Stimulated activated naive CD4-positive, alpha-beta T cell (primary cell): ENCODE measurements at places on chromosomes 1 and 21.

DNA sequence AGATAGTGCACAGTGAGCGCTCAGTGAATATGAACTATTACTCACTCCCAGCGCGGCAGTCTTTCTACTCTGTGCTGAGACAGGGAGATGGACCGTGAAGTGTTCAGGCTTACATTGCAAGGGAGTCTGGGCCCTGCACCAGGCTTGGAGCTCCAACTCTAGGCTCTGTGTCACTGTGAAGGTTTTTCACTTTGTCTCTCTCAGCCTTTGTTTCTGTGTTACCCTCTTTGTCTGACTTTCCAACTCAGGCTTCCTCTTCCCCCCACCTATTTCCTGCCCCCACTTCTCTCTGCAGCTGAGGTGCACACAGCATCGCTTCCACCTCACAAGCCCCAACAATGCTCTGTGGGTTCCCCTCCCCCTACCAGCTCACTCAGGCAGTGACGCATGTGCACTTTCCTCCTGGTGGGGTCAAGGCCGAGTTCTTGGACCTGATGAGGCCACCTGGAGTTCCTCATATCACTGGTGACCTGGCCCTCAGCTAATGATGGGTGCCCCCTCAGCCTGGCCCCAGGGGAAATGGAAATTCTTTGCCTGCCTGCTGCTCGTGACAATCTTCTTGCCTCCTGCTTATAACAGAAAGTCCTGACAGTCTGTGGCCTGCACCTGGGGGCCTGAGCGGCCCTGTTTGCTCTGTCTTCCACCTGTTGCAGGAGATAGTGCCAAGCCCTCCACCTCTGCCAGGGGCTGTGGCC is 1.1 kb upstream of the LCK start:
- peak; percentile 90 for DNase-seq

- no peak for DNase-seq
Measured at GRCh38 chr1:244971552-244972216, 107.3 kb upstream of the HNRNPU start.

- DNase-seq: no peak
Measured at GRCh38 chr1:193318347-193318746, 131.9 kb upstream of the B3GALT2 start.

GRCh38 chr1:181089017-181089675 is 646 bp downstream of the IER5 start:
- peak; percentile 42 for DNase-seq

DNA sequence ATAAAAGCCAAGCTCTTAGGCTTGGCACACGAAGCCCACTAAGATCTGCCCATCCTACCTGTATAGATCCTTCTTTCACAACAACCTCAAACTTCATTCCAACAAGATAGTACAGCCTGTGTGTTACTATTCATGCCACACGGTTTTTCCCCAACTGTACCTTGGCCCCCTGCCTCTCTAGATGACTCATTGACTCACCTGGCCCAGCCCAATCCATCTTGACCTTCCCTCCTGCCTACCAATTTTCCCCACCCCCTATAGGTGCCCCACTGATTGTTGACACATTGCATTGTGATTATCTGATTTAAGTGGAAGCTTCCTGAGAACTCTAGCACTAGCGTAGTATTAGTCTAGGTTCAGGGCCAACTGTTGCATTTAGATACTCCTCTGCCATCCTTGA is 2.0 kb upstream of the CD101 start:
- no peak for DNase-seq

DNA sequence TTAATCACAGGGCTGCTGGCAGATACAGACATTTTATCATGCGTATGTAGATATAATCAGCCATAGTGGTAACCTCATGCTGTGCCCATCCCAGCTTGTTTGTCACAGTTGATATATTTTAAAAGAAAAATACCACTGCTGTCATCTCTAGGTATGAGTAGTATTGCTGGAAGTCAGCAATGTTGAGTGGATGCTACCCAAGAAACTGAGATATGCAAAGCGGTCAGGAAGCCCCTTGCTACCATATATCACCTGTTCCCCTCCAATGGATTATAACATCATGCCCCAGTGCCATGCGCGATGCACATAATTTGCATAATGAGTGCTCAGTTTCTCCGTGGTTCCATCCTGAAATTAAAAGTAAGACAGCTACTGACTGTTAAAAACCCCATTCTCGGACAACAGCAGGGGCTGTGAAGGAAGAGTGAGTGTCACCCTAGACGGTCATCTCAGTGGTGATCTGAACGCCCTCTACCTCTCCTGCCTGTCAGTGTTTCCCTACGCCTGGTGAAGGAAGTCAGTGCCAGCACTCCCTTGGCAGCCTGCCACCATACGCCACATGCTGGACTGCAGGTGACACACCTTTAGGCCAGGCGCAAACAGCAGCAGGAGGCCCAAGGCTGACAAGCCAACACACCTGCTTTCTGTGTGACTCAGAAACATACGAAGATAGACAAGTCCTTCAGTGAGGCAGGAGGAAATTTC is 2.7 kb downstream of the IL10RB start:
- peak; percentile 19 for DNase-seq

DNA sequence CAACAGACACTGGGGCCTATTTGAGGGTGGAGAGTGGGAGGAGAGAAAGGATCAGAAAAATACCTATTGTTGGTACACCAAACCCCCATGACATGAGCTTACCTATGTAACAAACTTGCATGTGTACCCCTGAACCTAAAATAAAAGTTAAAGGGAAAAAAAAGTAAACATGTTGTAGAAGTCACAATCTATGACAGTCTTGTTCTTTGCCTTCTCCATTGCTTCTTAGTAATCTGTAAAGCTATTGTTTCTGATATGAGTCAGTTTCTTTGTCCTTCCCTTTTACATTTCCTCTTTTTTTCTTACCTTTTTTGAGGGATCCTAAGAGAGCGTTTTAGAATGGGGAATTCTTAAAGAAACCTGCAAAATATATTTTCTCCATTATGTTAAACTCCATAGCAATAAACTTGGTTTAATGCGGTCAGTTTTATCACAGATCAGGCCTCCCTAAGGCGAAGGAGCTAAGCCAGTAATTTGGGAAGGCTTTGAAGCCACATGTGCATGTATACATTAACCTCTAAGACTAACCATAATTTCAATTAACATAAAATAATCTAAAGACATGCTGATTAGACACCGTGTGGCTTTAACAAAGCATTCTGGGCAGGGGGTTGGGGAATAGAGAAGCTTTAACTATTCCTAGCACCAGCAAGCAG is 77.8 kb upstream of the C1orf105 start:
- DNase-seq: no peak

GRCh38 chr21:18524097-18524880 is 120.7 kb upstream of the TMPRSS15 start:
- no peak for DNase-seq

DNA sequence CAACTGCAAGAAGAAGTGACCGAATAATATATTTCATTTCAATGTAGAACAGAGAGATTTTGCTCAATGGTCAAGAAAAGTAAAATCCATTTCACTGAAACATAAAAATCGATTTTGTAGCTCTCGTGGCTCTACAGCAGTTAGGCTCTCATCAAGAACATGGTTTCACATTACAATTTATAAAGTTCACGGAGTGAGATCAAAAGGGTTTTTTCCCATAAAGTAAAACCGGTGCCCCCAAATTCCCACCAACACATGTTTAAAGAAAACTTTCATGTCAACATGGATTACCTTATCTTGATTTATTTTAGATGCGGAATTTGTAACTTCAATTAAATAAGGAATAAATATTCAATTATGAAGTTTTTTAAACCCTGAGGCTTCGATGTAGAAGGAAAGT is 16.3 kb upstream of the VAV3 start:
- no peak for DNase-seq

- DNase-seq: no peak
Measured at GRCh38 chr1:92791487-92792066, 6.7 kb upstream of the EVI5 start.

- no peak for DNase-seq
Measured at GRCh38 chr1:162384116-162384515, 2.6 kb downstream of the C1orf226 start.

DNA sequence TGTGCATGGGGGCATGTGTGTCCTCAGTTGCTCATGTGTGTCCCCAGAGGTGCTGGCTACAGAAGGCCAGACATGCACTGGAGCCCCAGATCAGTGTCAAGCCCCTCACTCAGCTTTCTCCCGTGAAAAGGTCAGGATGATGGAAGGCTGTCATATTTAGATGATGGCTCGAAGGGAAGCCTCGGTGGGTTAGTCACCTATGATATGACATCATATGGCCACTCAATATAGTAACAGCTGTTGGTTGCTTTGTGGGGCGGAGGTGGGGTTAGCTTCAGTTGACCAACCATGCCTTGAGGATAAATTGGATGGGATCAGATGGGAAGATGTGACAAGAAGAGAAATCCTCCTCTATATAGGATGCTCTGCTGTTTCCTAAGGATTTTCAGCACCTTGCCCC is 43.5 kb upstream of the ATF3 start:
- DNase-seq: no peak

DNA sequence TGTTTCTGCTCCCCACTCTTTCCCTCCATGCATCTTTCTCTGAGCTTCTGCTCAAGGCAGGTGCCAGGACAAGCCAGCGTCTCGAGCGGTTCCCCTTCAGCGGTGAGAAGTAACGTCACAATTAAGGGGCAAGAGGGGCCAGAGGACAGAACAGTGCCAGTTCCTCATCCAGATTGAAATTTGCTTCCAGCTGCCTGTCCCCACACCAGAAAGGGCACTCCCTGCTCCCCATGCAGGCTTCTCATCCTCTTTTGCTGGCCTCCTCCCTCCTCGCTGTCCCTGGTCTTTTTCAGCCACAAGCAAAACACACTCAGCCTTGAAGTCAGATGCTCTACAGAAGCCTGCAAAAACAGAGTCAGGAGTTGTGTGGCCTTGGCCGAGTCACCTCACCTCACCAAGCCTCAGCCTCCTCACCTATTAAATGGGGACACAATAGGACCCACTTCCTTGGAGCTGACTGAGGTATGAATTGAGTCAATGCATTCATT is 35.0 kb upstream of the ECE1 start:
- no peak for DNase-seq

GRCh38 chr1:211642870-211643269 is 32.6 kb downstream of the NEK2 start:
- DNase-seq: no peak

DNA sequence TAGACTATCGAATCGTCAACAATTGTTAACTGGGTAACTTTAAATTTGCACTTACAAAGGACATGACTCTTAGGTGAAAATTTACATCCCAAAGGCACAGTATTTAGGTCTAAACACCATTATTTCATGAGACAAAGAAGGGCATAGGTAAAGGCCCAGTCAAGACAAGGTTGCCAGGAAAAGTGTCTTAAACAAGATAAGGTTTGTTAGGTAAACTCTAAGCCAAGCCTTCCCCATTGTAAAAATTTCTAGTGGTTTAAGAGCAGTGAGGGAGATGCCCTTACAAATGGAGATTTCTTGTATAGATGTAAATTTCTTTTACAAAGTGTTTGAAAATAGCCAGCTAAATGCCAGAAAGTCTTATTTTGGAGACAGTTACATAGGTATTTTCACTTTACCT is 36.9 kb upstream of the FNBP1L start:
- DNase-seq: no peak

GRCh38 chr21:16568661-16569060 is 838.9 kb downstream of the USP25 start:
- DNase-seq: no peak

DNA sequence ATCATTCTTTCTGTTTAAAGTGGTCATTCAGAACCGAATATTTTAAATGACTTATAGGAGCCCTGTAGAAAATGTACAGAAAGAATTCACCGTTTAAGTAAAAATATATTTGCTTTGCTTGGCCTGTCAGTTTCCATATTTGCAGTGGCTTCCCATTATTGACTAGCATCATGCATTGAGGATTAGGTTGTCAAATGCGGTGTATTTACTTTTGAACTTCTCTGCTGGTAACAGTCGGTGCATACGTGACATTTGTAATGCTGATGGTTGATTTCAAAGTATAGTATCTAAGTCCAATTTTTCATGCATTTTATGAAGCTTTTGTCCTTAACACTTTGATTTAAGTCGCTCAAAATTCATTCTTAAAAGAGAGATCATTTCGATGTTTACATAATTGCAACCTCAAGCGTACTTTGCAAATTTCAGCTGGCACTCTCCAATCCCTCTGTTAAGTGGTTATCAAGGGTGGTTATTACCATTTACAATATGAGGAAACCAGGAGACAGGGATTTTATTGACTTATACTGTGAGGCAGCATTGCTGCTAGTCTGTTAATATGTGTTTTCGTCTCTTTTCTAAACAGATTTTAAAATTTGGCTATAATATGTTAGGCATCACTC is 201.6 kb downstream of the SDCCAG8 start:
- DNase-seq: no peak

GRCh38 chr1:223298701-223299100 is 65.3 kb downstream of the SUSD4 start:
- no peak for DNase-seq

DNA sequence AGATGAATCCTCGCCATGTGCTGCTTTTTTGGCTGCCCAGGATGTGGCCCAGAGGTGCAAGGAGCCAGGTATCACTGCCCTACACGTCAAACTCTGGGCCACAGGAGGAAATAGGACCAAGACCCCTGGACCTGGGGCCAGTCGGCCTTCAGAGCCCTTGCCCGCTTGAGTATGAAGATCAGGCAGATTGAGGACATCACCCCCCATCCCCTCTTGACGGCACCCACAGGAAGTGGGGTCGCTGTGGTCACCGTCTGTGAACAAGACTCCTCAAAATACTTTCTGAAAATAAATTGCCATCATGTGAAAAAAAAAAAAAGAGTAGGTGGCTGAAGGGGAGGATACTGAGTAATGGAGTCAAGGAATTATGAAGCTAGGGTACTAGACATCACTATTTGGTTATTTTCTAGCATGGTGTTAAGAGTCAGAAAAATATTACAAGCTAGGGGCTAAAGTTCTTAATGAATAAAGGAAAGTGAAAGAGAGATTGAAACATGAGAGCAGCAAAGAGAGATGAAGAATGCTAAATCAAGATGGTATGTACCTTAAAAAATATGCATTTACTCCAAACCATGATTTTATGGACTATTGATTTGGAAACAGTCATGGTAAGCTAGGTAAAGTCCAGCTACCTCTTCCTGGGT is 84.9 kb downstream of the CLEC20A start:
- no peak for DNase-seq

- DNase-seq: no peak
Measured at GRCh38 chr1:18929686-18930085, 26.8 kb downstream of the IFFO2 start.

DNA sequence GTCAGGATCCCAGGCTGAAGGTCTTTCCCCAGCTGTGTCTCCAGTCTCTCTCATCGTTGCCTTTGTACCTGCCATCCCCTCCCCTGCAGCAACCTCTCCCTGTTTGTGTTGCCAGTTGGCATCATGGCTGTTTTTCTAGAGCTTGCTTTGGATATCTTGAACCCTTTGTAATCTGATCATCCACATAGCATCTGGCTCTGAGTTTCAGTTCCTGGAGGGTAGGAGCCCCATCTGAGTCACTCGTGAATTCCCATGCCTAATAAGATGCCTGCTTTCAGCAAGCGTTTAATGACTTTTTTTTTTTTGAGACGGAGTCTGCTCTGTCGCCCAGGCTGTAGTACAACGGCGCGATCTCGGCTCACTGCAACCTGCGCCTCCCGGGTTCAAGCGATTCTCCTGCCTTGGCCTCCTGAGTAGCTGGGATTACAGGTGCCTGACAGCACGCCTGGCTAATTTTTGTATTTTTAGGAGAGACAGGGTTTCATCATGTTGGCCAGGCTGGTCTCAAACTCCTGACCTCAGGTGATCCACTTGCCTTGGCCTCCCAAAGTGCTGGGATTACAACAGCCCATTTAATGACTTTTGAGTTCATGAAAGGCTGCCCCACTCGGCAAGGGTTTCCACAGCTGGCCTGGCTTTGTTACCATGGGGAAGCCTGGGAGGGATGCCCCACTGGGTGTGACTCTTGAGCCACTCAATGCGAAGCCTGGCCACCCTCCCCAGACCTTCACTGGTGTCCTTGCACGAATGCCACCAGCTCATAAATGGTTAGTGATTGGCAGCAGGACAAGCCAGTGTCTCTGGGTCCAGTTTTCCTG is 11.9 kb downstream of the ALPL start:
- DNase-seq: no peak
